ENCODE measurements at places on chromosomes 6 and 20.

GRCh38 chr20:41078329-41078728 is 49.7 kb downstream of the TOP1 start:
- no peak for DNase-seq

DNA sequence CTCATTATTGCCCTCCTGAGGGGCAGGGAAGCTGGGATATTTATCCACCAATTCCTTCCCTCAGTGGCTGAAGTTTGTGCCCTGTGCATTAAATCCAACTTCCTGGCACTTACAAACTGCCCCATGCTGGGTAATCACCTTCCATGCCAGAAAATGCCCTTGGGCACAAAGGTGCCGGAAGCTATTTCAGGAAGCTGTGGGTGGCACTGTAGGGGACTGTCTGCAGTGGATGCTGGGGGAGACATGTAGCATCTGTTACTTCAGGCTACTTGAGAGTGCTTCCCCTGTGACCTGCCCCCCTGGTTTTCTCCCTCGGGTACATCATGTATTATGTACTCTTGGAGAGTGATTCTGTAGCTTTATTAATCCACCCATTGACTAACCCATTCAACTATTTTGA is 24.7 kb upstream of the RALGAPA2 start:
- no peak for DNase-seq

GRCh38 chr6:14458669-14459266 is 341.2 kb downstream of the CD83 start:
- DNase-seq: no peak

- DNase-seq: no peak
Measured at GRCh38 chr6:136669299-136669699, 119.1 kb upstream of the MAP7 start.

- peak; percentile 51 for DNase-seq
Measured at GRCh38 chr20:62980970-62981369, 25.8 kb downstream of the BHLHE23 start.

DNA sequence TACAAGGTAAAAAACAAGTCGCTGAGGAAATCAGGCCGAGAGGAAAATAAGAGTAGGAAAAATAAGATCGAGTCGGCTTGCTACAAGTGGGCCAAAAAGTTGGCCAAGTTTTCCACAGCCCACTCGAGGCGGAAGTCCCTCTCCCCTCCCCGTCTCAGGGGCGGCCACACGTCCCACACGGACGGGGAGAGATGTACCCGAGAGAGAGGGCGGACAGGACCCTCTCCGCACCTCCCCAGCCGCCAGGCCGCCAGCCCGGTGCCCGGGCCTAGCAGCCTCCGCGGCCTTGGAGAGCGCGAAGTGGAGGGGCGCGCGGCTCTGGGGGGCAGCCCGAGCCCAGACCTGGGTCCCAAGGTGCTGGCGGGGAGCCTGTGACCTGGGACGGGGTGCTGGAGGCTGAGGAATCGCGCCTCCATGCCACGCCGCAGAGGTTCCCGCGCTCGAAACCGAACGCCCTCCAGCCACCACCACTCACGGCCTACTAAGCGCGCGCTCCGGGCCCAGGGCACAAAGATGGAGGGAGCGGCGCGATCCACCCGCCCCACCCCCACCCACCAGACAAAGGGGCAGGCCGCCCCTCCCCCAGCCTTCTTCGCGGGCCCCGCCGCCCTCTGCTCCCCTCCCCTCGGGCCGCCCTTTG is 1.9 kb upstream of the HMGA1 start:
- DNase-seq: peak; percentile 15

DNA sequence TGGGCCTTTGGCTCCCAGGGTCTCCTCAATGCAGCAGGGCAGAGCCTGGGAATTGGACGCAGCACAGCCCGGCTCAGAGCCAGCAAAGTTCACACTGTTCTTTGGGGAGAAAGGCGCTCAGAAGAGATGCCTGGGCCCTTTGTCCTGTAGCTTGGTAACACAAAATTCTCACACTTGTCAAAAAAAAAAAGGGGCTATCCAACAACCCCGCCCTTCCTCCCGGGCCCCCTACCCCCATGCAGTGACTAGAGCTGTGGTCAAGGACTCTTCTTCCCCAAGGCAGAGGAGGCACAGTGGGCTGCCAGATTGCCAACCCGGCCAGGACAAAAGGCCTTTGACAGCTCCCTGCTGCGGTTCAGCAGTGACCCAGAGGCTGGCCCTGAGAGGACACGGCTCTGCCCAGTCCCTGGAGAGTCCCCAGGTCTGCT is 2.0 kb downstream of the NKAIN4 start:
- no peak for DNase-seq

GRCh38 chr6:157510323-157511188 is 129.6 kb downstream of the ZDHHC14 start:
- DNase-seq: no peak

DNA sequence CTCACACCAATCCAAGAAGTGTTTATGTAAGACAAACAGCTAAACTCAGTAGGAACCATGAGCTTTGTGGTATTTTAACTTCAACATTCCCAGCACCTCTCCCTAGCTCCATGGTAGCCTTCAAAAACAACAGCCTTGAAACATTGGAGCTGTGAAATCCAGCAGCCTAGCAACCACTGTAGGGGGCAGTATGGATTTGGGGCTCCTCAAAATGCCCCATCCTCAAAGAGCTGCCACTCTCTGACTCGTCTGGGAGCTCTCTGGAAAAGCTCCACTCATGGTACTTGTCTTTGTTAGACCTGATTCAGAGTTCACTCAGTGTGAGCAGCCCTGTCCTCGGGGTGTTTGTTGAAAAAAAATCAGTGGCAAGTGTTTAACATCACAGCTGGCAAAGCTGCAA is 82.9 kb downstream of the KIF6 start:
- no peak for DNase-seq

Measured in T-helper 1 cell (primary cell).